ENCODE measurements at places on chromosomes 13 and 19.

DNA sequence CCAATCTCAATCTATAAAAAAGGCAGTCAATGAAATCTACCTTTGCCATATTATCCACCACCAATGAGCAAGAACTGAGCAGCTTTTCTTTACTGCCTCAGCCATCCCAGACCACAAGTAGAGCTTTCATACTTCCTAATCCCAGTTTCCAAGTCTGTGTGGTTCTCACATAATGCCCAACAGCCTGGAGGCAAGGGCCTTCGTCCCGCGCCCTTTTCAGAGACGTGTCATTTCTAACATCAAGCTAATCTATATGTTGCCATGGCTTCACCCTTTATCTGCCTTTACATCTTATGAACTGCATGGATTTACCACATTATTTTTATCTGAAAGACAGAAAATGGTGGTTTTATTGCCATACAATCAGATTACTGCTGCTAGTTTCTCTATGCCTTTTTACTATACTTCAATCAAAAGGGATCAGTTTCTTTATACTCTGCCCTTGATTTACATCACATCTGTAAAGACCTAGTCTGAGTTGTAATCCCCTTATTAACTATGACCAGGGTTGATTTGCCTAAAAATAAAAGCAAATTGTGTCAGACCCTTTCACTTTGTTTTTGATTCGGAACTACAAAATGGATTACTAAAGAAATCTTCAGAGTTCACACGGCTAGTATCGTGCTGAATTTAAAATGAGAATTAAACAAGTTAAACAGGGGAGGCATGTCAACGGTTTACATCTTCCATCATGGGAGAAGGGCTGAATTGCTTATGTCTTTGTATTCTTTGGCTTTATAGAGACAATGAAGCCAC is 5.9 kb downstream of the EFNB2 start:
- no peak for DNase-seq

GRCh38 chr19:29290853-29291252 is 77.9 kb upstream of the UQCRFS1 start:
- DNase-seq, result no peak

- no peak for DNase-seq
Measured at GRCh38 chr19:1237754-1238368, at the start of gene CBARP. TSS of gene CBARP (minus strand) at chr19:1238005. CDS start at chr19:1236100, 1,905 bp downstream.

- DNase-seq, result no peak
Measured at GRCh38 chr13:99740251-99740979, 231.2 kb downstream of the ZIC5 start.

DNA sequence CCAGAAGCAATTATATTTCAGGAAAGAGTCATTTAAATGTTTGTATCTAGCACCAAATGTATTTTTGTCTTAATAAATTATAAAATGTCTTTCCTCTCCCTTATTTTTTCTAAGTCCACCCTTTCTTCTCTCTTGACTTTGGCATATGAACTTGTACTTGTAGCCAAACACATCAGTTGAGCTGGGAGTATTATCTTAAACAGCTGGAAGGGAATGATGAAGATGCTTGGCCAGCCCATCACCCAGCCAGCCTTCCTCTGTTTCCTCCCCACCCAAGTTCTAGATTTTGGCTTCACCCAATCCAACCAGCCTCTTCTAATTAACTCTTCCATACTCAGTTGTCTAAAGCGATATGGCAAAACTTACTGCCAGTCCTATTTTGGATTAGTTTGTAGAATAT is 272.5 kb downstream of the ENOX1 start:
- DNase-seq, result no peak

DNA sequence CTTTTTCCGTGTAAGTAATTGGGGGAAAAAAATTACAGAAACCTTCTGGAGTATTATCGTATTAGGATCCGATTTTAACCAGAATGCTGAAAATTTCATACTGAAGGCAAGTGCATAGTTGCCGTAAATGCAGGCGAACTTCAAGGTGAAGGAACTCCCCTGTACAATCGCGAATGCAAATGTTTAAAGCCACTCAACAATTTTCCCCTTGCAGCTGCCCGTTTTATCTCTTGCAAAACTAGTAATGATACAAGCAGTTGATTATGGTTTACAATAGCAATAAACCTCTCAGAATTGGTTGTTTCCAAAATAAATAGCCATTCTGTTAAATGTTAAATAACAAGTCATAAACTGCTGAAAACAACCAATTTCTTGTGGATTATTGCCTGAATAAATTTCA is 105.7 kb downstream of the DNAJC15 start:
- DNase-seq, result no peak

- DNase-seq, result no peak
Measured at GRCh38 chr19:12093777-12094176, 29.2 kb downstream of the ZNF844 start.

DNA sequence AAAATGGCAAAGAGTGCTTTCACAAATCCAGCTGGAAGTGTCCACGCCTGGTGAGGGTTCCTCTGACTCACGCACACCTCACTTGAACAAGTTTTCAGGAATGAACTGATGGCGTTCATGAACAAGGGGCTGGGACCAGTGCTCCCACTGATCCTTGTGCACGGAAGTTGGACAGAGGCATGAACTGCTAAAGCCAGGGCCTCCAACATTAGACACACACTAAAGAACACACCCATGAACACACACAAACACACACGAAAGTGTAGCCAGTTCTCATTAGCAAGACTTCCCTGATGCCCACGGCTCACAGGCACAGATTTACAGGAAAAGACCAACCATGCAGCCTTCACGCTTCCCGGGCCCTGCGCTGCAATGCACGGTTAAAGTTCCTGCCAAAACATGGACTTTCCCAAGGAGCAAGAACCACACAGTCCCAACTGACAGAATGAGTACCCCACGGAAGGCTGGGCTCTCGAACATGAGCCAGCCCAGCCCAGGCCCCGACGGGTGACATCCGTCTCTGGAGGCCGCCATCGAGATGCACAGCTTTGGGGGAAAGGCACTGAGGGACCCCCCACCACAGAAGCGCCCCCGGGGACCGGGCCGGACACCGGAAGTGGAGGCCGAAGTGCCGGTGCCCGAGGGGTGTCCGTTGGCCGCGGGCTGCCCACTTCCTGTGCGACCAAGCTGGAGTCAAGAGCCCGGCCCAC is 808 bp downstream of the DNMT1 start:
- DNase-seq, result peak; percentile 38
